H54 (cell line): ENCODE measurements at places on chromosomes 13 and 19.

GRCh38 chr19:6806488-6806887, 34.0 kb downstream of the VAV1 start:
- no peak for DNase-seq

DNA sequence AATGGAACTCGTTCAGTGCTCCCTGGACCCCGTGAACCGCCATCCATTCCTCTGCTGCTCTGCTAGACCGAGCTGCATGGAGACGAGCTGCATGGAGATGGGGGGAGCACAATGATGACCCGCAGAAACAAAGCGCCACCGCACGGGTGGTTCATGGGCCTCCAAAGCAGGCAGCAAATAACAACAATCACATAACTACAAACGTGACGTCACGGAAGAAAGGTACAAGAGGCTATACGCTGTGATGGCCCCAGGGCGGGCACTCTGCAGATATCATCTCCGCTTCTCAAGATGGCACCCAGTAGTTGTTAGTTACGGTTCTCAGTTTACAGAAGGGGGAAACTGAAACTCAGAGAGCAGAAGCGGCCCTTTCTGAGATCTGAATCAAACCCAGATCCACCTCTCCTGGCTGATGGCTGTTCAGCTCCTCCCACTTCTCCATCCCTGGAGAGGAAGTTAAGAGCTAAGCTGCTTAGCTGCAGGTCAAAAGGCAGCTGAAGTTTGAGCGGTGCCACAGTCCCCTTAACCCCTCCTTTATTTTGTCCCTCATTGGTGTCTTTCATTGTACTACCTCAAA, 1.7 kb downstream of the ATP13A1 start:
- no peak for DNase-seq

GRCh38 chr13:74301258-74301935, 167.2 kb upstream of the KLF12 start:
- no peak for DNase-seq

GRCh38 chr13:41639237-41639904, 182.0 kb downstream of the RGCC start:
- no peak for DNase-seq

- DNase-seq = no peak
Observed at GRCh38 chr13:25157681-25158080, 14.4 kb downstream of the AMER2 start.

GRCh38 chr19:30367006-30367405, 5.2 kb upstream of the ZNF536 start:
- no peak for DNase-seq

DNA sequence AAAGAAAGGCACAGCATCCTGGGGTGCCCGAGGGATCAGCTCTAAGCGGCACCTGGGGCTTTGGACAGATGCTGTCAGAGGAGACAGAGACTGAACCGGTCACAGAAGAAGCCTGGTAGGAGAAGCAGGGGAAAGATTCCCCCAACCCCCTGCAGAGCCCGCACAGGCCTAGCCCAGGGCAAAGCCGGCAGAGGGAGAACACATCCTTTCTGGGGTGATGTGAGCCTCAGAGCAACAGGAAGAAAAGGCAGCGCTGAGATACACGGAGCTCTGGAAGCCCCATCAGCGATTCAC, 101.2 kb downstream of the CRYL1 start:
- DNase-seq = no peak
